ENCODE measurements at places on chromosomes 3 and 15.

DNA sequence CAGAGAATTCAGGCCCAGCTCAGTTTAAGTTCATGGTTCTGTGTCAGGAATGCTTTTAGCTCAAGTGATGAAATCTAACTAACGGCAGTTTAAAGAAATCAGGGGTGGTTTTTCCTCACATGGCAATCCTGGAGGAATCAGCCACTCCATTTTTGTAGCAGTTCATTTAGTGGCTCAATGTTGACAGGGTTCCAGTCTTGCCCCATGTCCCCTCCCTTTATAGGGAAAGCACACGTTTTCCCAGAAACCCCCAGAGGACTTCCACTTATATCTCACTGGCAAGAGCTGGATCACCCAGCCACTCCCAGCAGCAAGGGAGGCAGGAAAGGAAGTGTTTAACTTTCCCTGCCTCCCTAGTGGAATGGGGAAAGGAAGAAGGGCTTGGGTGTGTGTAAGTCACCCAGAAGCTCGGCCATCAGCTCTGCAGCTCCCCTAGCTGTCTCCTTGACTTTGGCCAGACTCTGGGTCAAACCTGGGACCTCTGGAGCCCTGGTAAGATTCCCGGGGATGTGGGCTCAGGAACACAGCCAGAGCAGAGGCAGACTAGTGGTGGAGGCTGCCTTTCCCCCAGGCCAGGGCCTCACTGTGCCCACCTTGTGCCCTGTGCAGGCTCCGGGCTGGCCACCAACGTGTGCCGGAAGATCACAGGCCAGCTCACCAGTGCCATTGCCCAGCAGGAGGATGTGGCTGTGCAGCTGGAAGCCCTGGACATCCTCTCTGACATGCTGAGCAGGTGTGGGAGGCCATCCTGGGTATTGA lies 11.3 kb downstream of the CAND2 start:
- no peak for DNase-seq

GRCh38 chr3:51336261-51336660 lies 48.8 kb upstream of the MANF start:
- no peak for DNase-seq

DNA sequence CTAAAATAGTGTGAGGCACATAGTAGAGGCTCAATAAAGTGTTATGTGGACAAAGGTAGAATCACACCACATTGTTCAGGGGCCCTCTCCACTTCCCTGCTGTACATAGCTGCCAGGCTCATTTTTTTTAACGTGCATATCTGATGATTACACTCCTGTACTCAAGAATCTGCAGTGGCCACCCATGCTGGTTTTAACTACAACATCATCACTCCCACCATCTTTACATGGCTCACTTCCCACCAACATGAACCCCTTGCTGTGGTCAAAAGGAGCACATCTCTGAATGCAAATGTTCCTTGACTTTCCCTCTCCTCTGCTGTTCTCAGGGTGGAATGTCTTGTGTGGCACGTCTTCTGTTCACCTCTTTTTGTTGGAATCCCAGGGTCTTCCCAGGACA lies 76.7 kb downstream of the FEM1B start:
- DNase-seq = no peak

- DNase-seq = no peak
Observed at GRCh38 chr15:33834892-33835743, 133.2 kb upstream of the CHRM5 start.

GRCh38 chr3:69294014-69294766 lies 91.7 kb downstream of the FRMD4B start:
- DNase-seq = no peak

DNA sequence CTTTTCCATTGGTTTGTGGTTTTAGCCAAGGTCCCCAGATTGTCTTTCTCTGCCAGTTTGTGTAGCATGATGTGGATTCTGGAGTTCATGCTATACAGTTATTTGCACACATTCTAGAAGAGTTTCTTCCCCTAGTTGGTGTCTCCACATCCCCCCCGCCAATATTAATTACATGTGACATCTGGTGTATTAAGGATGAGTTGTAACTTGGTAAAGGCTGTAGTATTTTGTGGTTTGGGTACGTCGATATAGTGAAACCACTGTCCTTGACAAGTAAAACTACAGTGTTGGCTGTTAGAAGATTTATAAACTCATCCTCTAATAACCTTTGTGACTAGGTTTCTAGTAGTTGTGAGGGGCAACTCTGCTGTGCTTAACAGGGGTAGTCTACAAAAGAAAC lies 23.7 kb upstream of the P4HTM start:
- DNase-seq = no peak

- DNase-seq = no peak
Observed at GRCh38 chr3:55774856-55775255, 287.8 kb upstream of the WNT5A start.

GRCh38 chr3:66618066-66618465 lies 117.2 kb upstream of the LRIG1 start:
- no peak for DNase-seq

DNA sequence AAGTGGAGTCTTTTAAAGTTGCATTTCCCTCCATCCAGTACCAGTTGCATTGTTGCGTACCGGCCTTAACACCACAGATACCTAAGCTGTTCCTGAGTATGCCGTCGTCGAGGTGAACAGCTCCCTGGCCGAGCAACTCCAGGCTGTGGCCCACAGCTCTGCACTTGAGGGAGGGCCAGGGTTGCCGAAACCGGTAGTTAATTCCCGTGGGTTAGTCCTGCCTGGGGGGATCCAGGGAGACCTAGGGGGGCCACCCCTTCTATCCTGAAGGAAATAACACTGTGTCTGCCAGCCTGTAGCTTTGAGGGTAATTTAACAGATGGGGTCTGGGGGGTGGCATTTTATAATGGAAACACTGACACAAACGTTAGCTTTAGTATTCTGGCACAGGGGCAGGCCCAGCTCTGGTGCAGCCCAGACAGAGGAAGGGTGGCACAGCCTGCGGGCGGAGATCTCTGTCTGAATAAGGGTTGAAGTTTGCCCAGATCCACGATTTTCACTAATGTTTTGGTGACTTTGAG lies 60.8 kb downstream of the RGMA start:
- no peak for DNase-seq

- DNase-seq = peak; percentile 35
Observed at GRCh38 chr3:122271246-122271898, 53.7 kb upstream of the CSTA start.

- DNase-seq = no peak
Observed at GRCh38 chr15:99921101-99921500, 187.9 kb upstream of the LYSMD4 start.

GRCh38 chr15:64877435-64877834 lies 34.3 kb upstream of the ANKDD1A start:
- DNase-seq = no peak

- DNase-seq = no peak
Observed at GRCh38 chr3:54988838-54989630, 61.2 kb upstream of the LRTM1 start.

DNA sequence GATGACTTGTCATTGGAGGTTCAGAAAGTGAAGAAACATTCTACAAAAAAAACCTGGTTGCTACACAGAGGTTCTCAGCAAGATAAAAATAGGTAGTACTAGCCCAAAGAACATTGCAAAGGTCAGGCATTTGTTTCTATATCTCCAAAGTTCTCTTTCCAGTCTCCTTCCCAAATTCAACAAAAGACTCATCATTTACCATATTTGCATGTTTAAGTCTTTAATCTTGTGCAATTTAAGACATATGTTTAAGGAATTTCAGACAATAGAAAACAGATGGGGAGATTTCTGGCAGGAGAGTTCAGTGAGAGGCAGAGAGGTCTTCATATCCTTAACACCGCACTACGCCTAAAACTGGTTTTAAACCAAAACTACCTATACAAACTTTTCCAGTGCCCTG lies 173.8 kb upstream of the THBS1 start:
- no peak for DNase-seq

- no peak for DNase-seq
Observed at GRCh38 chr3:38556640-38557358, 60.7 kb downstream of the EXOG start.

DNA sequence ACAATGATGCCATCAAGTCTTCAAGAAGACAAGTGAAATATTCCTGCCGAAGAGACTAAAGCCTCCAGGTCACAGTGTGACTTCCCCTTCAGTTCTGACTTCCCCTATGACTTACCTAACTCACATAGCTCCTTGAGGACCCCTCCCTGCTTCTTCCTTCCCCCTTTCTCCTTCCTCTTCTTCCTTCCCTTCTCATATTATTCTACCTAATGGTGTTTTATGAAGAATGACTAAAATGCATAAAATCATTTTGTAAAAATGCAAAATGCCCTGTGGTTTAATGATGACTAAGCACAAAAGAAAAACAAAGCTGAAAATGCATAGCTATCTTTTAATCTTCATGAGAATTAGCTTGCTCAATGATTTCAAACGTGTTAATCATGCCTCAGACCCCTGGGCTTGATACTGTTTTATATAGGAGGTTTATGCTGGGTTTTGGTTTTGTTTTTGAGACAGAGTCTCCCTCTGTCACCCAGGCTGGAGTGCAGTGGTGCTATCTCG lies 26.1 kb upstream of the TM4SF4 start:
- no peak for DNase-seq

DNA sequence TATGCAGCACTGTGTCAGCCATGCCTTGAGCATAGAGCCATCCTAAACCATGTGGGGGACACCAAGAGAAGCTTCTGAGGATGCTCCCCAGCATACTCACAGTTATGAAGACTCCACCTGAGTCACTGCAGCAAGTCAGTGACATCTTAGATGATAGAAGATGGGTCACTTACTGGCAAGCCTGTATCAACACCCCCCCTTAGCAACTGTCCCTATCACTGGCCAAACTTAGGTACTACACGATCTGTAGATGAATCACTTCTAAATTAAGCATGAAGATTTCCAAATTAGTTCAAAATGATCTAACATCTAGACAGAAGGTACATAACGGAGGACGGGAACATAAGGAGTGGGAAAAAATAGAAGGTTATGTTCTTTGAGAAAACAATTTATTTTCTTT lies 13.2 kb upstream of the LMCD1 start:
- no peak for DNase-seq

DNA sequence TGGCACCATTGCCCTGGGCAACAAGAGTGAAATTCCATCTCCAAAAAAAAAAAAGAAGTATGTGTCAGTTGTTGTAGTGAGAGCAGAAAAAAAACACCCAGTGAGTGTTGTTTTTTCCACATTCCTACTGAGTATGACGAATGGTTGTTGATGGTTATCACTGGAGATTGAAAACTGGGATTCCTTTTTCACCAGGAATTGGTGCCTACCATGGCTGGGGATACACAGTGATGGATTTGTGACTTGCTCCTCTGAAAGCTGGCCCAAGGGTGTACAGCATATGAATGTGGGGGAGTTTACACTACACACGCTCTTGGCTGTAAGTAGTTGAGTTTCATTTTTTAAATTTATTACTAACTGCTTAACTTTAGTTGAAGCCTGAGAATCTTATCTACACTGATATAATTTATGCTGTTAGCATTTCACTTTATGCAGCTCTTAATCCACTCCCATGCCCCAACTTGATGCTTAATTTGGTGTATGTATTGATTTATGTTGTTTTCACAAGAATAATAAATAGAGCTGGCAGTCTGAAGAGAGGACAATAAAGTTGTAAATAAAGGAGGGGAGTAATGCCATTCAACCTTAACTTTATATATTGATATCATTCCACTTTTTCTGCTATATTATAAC lies 56.0 kb upstream of the MME start:
- DNase-seq = no peak

DNA sequence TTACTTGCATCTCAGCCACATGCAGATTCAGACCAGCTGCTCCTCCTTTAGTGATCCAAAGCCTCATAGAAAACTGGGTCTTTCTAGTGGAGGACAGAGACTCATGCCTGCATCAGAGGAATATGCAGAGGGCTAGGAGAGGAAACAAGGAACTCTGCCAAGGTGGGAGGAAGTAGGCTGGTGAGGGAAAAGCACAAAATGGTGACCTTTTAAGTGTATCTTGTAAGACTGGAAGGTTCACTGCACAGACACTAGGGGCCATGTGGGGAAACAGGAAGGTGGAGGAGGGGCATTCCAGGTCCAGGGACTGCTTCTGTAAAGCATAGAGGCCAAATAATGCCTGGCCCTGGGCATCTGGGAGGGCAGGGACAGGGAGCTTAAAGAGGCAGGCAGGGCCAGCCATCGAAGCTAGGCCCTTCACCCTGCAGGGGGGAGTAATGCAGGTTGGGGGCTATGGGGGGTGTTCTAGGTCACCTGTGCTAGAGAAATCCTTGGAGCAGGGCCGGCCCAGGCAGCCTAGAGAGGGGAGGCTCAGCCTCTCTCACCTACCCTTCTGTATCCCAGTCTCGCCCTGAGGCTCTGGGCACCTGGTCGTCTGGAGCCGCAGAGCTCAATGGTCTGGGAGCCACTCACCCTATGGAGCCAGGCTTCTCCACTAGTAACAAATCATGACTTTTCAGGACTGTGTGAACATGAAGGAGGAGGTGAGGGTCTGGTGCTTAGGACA lies 117.7 kb downstream of the DNAJB8 start:
- DNase-seq = peak; percentile 24

DNA sequence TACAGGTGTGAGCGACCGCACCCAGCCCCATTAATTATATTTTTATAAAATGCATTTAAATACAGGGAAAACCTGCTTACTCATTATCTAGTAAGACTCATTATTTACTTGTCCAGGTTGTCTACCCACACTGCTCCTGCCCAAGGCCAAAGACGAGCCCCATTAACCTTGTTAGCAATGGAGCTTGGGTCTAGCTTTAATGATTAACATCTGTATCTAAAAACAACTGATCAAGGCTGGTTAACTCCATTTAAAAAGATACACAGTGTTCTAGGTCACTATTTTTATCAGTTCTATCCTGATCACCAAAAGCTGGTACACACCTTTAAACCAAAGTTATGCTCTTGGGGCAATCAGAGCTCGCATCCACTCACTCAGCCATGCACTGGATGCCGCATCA lies 10.4 kb upstream of the NCKIPSD start:
- DNase-seq = no peak

- DNase-seq = peak; percentile 53
Observed at GRCh38 chr3:197168606-197169005, 129.8 kb downstream of the DLG1 start.

DNA sequence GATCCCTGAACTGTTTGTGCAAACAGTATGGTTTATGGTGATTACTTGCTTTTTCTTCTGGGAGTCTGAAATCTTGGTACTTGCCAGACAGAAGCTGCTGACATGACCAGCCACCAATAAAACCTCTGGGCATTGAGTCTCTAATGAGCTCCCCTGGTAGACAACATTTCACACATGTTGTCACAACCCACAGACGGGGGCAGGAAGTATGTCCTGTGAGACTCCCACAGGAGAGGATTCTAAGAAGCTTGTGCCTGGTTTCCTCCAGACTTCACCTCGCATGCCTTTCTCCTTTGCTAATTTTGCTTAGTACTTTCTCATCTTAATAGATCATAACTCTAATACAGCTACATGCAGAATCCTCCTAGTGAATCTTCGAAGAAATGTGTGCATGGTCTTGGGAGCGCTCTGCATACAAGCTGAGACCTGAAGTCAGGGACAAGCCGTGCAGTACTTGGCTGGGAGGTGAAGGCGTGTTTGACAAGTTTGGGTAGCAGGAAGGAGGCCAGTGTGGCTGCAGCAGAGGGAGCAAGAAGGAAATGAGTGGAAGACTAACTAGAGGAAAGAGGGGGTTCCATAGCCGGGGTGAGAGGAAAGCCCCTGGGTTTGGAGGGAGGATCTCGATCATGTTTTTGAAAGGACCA lies 49.0 kb downstream of the B3GNT5 start:
- DNase-seq = no peak

- no peak for DNase-seq
Observed at GRCh38 chr3:168250415-168250861, 154.7 kb upstream of the GOLIM4 start.

- DNase-seq = peak; percentile 28
Observed at GRCh38 chr3:146187334-146187950, 26.5 kb upstream of the PLOD2 start.

- DNase-seq = no peak
Observed at GRCh38 chr15:78457101-78457500, 19.1 kb downstream of the IREB2 start.

Data from NAMALWA (cell line).